ENCODE measurements at places on chromosomes 16 and 17.

GRCh38 chr16:70809392-70810060, 8.6 kb upstream of the VAC14 start:
- no peak for DNase-seq

- no peak for DNase-seq
Observed at GRCh38 chr17:28261219-28261618, 57.8 kb upstream of the TMEM97 start.

GRCh38 chr17:38572669-38573365, 32.9 kb downstream of the SRCIN1 start:
- DNase-seq: peak; percentile 20

DNA sequence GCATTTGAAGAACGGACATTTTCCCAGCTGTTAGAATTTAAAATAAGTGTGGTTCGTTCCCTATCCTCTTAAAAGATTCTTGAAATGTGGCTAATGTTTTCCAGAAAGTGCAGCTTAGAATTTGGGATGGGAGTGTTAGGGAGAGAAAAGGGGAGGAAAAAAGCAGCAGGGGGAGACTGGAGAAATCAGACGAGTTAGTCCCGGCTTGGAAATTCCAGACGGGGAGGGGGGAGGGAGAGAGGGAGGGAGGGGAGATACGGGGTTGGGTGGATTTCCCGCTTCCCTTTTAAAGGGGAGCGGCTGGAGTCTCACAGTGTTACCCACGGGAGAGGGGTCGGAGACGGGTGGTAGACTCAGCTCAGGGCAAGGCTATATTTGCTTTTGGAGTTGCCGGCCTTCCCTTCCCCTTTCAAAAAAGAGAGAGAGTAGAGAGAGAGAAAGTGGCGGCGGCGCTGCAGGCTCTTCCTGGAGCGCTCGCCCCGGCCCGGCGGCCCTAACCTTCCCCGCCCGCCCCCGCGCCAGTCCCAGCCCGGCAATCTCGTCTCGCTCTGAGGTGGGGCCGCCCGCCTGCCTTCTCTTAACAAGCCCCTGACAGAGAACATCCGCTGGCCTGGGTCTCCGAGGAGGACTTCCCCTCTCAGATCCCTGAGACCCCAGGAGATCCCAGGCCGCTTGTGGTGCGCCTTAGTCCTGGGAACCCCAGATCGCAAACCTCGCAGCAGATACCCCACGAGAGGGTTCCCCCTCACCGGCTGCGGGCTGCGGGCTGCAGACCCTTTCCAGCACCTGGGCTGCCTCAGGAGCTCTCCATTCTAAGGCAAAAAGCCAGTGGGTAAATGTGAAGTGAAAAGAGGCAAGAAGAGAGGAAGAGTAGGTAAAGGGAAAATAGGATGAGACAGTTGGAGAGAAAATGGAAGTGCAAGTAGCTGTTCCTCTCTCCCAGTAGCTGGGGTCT, 6.6 kb downstream of the IGF2BP1 start:
- no peak for DNase-seq

DNA sequence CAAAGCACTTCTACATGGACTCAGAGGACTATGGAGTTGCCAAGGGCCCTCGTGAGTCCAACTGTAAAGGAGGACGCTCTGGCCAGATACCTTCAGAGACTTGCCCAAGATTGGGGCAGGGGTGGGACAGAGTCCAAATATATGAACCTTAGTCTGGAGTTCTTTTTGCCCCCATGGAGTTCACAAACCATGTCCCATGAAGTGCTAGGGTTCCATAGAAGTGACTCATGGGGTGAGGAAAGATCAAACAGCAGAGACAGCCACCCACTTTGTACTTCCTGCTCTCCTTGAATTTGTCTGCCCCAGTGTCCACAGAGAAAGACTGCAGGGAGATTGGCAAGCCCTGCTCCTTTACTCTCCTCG, 29.0 kb downstream of the SRL start:
- no peak for DNase-seq

DNA sequence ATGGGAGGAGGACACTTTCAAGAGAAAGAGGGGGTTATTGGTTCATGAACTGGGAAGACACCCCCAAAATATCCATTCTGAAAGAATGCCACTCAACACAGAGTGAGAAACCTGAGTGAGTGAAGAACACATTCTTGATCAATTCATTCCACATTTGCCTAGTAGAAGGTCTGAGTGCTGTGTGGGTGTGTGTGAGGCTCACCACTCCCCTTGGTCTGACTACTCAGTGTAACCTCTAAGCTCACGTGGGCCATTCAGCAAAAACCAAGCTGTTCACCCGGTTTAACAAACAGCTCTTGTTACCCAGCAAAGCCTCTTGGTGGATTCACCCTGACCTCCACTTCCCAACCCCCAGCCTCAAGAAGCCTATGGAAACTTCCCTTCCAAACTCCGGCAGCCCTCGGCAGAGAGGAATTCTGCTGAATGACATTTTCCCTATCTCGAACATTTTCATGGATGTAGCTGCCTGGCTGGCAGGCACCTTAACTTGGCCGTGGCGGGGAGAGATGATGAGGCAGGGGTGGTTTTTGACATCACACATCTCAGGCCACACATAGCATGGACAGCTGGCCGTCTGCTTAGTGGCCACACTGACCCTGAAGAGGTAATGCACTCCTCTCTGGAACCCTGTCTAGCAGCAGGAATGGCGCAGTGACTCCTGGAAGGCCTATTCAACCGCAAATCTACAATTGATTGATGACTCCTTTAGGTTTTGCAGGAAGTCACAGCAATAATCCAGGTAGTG, 11.6 kb downstream of the ST6GALNAC1 start:
- DNase-seq: no peak

- DNase-seq: no peak
Observed at GRCh38 chr17:77432742-77433141, 292.0 kb downstream of the SEC14L1 start.

DNA sequence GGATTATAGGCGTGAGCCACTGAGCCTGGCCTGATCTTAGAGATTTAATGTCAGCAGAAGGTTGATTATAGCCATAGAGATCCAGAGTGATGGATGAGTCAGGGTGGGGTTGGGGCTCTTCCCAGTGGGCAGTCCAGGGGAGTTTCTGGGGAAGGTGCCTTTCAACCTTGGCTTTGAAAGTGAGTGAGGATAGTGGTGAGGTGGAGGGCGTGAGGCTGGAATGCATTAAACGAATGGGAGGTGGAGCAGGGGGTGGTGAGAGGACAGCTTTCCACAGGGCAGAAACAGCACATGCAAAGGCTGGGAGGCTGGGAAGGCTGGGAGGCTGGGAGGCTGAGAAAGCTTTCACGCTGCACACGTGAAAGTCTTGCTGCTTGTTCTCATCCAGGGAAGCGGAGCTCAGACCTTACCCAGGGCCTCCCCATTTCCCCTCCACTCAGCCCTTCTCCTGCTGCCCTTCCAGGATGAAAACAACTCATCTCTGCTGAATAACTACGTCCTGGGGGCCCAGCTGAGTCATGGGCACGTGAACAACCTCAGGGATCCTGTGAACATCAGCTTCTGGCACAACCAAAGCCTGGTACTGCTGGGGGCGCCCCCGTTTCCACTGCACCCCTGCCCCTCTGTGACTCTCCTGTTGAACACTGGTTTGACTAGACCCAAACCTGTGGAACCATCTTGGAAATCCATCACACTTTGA, 22.3 kb downstream of the ADGRG5 start:
- DNase-seq: no peak

DNA sequence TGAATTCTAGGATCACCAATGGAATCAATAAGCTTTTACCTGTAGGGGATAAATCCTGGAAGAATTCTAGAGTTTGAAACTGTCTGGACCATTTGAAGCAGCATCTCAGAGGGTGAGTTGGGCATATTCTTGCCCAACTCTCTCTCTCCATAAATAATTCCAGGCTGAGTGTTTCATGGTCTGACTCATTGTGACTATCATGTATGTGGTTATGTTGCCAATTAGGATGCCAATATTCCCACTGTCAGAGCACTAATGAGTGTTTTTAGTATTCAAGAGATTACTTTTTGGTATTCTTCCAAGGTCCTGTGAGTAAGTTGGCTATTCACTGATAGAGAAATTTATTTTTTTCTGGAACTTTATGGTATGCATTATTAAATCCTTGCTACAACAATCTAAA, 456.9 kb downstream of the TOX3 start:
- no peak for DNase-seq

DNA sequence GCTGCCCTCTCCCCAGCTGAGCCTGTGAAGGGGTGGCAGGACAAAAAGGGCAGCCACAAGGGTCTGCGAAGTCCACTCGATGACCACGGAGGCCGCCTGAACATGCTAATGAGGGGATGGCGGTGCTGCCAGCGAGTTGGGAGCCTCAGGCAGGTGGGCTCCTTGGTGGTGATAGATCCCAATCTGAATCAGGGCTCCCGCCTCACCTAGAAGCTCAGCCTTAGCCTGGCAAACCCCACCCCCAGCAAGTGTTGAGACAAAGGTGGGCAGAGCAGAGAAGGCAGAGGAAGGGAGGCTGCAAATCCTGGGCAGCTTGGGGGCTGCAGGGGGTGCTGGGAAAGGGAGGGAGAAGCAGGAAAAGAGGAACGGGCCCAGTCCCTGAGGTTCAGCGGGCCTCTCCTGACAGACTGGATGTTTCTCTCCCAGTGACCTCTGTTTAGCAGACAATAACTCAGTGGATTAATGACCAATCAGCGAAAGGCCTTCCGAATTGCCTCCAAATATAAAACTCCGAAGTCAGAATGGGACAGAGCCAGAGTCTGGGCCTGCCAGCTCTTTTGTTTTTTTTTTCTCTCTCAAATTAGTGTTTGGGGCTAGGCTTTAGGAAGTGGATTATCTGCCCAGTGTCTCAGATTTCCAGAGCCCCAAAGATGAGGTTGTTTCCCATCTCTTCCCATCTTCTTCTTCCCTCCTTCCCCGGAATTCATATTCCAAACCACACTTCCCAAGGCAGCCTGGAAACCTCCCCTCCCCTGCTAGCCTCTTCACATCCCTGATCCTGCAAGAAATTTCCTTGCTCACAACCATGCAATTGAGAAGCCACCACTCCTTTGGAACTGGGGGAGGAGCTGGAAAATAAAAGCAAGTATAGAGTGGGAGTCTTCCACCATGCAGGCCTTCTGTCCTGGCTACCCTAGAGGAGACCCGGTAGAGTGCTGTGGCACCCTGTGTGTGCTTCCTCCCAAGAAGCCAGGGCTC, 15.2 kb upstream of the HOXB2 start:
- DNase-seq: no peak

DNA sequence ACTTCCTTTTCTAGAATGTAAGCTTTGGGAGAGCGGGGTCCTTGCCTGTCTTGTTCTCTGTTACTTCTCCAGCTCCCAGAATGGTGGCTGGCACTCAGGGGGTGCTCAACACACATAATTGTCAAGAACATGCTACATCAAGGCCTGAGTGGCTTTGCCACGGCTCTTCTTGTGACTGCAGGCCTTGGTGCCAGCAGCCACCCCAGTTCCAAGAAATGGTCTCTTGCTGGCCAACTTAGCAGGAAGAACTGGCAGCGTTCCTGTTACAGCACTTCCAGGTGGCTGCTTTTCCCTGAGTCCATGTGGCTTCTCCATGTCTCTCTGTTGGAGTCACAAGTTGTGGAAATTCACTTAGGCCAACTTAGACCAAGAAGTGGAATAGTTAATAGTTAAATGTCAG, 36.1 kb downstream of the PRKCB start:
- no peak for DNase-seq

DNA sequence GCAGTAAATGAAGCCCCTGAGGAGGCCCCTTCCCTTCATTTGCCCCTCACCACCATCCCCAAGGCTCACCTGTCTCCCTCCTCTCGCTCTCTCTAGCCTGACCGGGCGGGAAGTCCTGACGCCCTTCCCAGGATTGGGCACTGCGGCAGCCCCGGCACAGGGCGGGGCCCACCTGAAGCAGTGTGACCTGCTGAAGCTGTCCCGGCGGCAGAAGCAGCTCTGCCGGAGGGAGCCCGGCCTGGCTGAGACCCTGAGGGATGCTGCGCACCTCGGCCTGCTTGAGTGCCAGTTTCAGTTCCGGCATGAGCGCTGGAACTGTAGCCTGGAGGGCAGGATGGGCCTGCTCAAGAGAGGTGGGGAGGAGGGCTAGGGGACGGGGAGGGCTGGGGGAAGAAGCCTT, 21.0 kb downstream of the WNT9B start:
- DNase-seq: no peak

- no peak for DNase-seq
Observed at GRCh38 chr17:64230791-64231408, 32.2 kb downstream of the TEX2 start.

- no peak for DNase-seq
Observed at GRCh38 chr17:58006560-58006923, 504 bp downstream of the SRSF1 start.

DNA sequence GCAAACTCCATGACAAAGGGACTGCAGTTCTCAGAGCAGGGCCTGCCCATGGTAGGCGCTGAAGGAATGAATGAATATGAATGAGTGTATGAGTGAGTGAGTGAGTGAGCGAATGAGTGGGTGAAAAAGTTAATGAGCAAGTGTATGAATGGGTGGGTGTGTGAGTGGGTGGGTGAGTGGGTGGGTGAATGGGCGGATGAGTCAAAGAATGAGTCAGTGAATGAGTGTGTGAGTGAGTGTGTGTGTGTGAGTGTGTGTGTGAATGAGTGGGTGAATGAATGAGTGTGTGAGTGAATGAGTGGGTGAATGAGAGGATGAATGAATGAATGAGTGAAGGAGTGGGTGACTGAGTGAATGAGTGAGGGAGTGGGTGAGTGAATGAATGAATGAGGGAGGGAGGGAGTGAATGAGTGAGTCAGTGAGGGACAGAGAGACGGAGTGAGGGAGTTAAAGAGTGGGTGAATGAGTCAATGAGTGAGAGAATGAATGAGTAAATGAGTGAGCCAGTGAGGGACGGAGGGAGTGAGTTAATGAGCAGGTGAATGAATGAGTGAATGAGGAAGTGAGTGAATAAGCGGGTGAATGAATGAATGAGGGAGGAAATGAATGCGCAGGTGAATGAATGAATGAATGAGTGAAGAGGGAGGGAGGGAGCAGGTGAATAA, 11.1 kb upstream of the CHMP6 start:
- no peak for DNase-seq

- no peak for DNase-seq
Observed at GRCh38 chr17:81511804-81512561, 616 bp downstream of the ACTG1 start.

- DNase-seq: no peak
Observed at GRCh38 chr17:48247038-48247437, 139.5 kb downstream of the SNX11 start.

DNA sequence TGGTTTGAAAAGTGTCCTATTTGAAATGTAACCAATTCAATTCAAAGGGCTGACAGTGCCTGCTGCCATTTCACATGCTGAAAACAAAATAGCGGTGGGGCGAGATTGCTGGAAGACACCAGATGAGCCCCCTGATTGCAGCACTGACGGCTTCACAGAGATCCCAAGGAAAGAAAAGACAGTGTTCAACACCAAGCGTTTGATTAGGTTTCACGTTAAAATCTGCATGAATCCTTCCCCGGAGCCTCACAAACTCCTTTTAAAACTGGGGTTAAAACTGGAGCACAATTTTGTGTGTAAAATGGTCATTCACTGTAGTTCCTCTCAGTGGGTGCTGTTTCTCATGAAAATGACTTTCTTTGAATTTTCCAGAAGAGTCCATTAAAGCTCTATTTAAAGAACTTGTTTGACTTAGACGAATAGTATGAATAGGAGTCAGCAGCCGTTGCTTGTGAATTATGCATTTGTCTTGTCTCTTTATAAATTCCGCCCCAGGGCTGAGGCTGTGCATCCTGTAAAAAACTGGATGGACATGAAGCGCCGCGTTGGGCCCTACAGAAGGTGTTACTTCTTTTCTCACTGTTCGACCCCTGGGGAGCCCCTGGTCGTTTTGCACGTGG, 8.8 kb downstream of the MLYCD start:
- DNase-seq: no peak
